ENCODE measurements at places on chromosomes 6 and 20.

- DNase-seq = peak; percentile 12
These were observed 438.9 kb upstream of the ZNF337 start for GRCh38 chr20:26135325-26136110.

- no peak for DNase-seq
These were observed 30.6 kb downstream of the TSHZ2 start for GRCh38 chr20:53002786-53003185.

DNA sequence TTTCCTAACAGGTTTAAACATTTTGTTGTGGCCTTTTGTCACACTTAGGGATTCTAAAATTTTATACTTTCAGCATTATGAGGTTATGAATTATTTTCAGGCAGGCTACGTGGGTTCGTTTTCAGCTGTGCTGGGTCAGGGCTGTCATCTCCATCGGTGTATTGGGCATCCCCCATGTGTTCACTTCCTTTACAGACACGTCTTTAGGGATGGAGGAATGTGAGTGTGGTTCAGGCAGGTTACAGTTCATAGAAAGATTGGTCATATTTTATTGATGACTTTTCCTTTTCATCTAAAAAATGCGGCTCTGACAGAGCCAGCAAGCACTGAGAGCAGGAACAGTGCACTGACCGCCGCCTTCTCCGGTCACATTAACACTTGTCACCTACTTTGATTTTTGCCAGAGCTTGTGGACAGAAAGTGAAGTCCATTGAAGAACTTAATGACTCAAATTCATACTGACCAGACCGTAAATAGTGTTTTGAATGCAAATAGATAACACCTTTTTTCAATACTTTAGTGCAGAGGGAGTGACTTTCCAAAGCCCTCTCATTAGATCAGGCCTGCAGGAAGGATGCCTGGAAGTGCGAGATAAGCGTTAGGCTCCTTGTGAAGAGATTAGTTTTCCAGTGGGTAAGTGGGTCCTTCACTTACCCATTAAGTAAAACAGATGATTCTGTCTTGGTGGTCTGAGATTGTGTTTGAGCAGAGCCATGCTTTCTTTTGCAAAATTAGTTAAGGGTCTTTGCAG, 113.1 kb downstream of the TIAM2 start:
- no peak for DNase-seq

DNA sequence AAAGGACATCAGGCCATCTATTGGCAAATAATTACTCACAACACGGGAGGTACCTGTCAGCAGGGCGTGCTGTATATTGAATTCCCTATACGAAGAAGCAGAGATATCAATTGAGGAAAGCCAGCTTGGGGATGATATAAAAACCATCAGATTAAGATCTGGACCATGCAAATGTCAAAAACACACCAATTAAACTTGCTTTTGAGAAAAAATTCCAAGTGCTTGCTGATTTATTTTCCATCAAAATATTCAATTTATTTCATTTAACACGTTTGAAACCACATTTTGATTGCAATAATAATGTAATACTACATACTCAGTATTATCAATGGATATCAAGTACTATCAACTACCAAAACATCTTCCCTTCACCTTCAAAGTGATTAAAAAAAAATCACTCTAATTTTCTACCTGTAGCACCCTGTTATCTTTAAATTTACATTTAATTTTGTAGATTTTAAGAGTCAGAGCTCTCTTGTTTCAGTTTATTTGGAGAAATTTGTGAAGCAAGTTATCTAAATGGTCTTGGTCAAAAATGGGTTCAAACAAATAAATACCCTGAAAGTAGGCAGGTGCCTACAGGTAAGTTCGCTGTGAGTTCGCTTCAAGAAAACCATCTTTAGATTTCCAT, 6.8 kb upstream of the TBX18 start:
- DNase-seq = no peak

- no peak for DNase-seq
These were observed 29.8 kb downstream of the CGA start for GRCh38 chr6:87065117-87065516.

GRCh38 chr6:156747715-156748114, 29.5 kb upstream of the ARID1B start:
- DNase-seq = no peak

- DNase-seq = no peak
These were observed 39.7 kb upstream of the CARMIL1 start for GRCh38 chr6:25239498-25239897.

DNA sequence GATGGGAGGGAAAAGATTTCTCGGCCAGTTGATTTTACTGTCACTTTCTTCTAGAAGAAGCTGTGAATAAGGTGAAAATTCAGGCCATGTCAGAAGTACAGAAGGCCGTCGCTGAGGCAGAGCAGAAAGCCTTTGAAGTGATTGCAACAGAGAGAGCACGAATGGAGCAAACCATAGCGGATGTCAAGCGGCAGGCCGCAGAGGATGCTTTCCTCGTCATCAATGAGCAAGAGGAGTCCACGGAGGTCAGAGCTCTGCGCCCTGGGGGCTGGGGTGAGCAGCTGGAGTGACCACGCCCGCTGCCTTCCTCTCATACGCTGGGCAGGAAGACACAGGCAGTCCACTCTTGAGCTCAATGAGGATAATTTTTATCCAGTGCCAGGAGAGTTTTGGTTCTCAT, 21.8 kb upstream of the C20orf144 start:
- DNase-seq = no peak

DNA sequence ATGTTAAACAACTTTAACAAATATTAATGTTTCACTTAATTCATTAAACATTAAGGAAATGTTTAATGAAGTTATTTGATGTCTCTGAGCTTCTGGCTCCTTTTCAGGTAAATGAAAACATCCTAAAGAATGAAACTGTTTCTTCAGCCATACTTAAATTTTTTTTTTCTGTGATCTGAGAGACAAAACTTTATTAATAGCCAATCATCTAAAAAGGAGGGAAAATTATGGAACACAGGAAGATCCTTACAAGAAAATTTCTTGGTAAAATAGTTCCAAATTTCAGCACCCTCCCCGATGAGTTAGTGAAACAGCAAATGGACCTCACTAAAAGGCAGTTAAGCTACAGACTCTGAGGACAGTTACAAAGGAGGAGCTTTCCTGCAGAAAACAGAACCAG, 185.2 kb downstream of the REV3L start:
- DNase-seq = no peak

GRCh38 chr6:26224547-26224912, 137.3 kb downstream of the HFE start:
- DNase-seq = no peak

DNA sequence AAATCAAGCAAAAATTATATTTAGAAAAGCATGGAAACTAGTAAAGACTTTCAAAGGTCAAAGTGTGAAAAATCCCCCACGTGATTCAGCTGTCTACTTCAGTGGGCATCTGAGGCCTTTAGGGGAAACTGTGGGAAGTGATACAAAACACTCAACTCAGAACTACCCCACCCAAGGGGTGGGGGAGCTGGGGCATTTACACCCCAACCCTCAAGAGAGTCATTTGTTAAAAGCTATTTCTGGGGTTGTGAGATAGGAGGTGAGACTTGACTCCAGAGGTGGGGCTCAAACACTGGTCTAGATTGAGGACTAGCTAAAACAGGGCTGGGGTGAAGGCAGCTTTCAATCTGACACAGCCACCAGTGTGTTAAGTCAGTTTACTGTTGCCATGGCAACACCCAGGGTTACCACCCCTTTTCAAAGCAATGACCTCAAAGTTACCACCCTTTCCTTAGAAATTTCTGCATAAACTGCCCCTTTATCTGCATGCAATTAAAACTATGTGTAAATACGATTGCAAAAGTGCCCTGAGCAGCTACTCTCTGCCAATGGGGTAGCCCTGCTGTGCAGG, 9.9 kb upstream of the GTSF1L start:
- no peak for DNase-seq

GRCh38 chr20:50508171-50508755, 1.9 kb upstream of the PTPN1 start:
- no peak for DNase-seq

DNA sequence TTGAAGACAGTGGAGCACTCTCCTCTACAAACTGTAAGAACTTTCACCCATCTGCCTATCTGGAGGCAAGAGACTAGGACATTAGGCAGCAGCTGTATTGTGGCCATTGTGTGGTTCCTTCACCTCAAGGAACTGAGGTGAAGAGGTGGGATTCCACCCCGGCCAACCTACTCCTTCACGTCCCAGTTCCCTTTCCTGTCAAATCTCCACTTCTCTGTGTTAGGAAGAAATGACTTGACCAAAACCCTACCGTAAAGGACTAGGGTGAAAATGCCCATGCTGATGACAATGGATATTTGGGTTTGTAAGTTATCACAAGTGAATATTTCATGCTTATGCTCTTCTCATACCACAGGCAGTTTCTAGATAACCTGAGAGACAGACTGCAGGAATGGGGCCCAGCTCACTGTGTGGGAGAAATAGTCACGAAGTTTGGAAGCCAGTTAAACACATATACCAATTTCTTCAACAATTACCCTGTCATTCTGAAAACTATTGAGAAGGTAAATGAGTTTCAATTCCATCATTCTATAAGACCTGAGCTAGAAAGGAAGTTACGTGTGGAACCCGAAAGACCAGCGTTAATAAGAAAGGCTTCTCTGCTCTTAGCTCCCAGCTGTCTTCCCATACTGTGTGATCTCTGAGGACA, 86.6 kb downstream of the ECT2L start:
- no peak for DNase-seq

GRCh38 chr6:97176468-97176867, 106.5 kb downstream of the MMS22L start:
- DNase-seq = no peak

GRCh38 chr20:14838663-14839628, 501.5 kb upstream of the FLRT3 start:
- DNase-seq = peak; percentile 11

- DNase-seq = no peak
These were observed 92.1 kb downstream of the CRYBG1 start for GRCh38 chr6:106452628-106453027.

GRCh38 chr6:102075539-102075938, 682.0 kb downstream of the GRIK2 start:
- DNase-seq = no peak

- DNase-seq = no peak
These were observed 152.9 kb downstream of the KLHL32 start for GRCh38 chr6:97077380-97077779.

DNA sequence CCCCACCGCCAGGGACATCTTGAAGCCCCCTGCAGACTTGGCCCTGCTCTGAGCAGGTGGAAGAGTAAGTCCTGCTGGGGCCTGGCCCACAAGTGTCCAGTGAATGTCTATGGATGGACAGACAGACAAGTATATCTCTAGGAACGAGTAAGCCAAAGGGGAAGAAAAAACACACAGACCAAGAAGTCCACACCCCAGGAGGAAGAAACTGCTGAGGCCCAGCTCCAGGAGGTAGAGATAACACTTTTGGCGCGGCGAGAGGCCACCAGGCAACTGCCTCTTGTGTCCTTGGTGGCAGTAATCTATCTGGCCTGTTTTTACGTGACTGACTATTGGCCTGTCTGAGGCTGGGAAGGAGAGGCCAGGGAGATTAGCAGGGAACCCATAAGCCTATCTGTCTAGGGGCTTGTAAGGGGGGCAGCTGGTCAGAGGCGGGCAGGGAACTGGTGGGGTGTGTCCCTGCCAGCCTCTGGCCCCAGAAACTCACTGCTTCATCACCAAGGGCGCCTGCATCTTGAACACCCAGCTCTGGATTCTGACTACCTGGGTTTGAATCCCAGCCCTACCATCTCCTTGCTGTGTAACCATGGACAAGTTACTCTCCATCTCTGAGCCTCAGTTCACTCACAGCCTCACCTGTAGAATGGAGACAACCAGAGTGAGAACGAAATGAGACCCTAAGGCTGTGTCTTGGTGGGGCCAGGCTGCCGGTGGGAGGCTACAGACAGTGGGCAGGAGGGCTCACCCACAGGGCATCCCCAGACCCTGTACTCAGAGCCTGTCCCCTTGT, 31.3 kb downstream of the C20orf203 start:
- DNase-seq = no peak

DNA sequence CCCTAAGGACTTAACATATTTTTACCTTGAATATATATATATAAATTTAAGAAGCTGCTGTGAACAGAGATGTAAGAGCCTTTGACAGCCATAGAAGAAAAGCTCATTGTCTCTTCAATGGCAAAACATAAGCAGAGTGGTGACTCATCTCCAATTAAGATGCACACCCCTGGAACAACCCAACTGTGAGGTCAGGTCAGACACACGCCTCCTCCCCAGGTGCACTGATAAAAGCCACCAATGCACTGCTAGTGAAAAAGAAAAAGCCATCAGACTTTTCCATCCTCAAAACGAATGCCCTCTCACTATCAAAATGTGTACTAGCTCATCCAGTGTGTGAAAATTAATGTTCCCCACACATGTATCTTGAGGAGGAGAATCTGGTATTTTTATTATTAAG, 100.1 kb downstream of the SMLR1 start:
- no peak for DNase-seq

GRCh38 chr6:53230775-53231467, 82.3 kb upstream of the GCM1 start:
- no peak for DNase-seq

GRCh38 chr20:64133951-64134407, 26.6 kb upstream of the NPBWR2 start:
- DNase-seq = no peak

GRCh38 chr6:30769853-30770524, 25.6 kb upstream of the IER3 start:
- no peak for DNase-seq

GRCh38 chr6:147204843-147205311, 660 bp downstream of the STXBP5 start:
- no peak for DNase-seq

DNA sequence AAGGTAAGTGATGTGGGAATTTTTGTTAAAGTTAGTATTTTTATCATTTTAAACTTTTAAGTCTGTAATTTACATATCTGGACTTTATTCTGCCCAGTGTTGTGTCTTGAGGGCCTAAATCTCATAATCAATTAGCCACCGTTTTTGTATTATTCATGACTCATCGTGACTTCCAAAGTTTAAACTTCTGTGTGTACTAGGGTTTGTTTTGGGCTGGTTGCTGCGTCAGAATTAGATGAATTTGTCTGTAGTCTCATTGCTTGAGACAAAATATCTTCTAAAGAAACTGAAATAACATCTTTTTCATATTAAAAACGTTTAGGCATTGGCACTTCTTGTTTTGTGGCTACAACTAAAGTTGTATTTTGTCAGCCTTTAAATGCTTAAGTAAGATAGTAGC, 41.3 kb downstream of the CDYL start:
- no peak for DNase-seq

DNA sequence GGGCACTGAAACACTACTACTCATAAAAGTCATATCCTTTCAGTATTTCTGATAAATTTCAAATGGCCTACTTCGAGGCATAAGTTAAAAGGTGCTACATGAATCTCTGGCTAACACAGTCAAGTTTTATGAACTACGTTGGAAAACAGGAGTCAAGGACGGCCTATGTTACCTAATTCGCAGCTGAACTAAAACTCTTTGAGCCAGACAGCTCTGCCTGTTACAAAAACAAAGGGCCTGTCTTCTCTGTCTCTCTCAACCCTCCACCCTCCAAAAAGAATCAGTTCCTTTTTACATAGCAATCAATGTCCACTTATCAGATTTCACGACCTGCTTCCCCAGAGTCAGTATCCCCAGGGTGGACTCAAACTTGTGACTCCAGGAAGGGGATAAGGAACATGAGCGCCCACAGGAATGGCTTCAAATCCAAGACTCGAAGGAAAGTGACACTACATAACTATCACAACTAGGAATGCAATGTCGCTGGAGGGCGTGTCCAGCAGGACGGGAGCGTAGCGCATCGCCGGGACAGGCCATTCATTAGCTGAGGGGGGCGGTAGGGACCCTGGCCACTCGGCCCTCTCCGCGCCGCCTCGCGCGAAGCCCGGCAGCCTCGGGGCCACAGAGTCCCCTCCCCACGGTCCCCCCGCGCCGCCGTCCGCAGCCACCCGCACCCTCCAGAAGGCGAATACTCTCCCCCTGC, 591 bp downstream of the IBTK start:
- DNase-seq = peak; percentile 73

- DNase-seq = no peak
These were observed 27.0 kb downstream of the TOX2 start for GRCh38 chr20:43941476-43942200.

Measured in T47D (cell line).